ENCODE measurements at places on chromosomes 6 and 20. TPM values are rescaled to one million over a fixed set of nuclear protein-coding genes. Genes with fewer than 3 reads are reported as not detected.

The EPPIN gene
- total RNA-seq: not detected

GRCh38 chr6:3612341-3613041 lies 139.0 kb downstream of the PXDC1 start:
- DNase-seq: no peak

The PROKR2 gene
- total RNA-seq: not detected

The KIZ gene
- total RNA-seq: 3.6 TPM

The SLC12A5 gene
- total RNA-seq: 2.2 TPM

GRCh38 chr6:55913228-55914195 lies 38.1 kb upstream of the BMP5 start:
- DNase-seq: no peak

The MUCL3 gene
- not detected for total RNA-seq

DNA sequence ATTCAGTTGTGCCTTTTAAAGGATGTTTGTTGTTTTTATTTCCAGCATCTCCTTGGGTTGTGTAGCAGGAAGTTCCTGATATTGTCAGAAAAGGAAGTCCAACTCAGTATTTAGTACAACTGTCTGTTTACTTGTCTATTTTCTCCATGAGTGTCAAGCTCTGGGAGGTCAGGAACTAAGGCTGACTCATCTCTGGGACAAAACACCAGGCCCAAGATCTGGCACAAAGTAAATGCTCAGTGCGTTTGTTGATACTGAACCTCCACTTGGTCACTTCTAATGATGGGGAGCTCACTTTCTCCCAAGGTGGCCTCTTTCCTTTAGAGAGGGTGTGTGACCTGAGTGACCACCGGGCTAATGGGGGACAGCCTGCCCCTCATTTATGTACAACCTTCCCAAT lies 12.6 kb upstream of the PIGU start:
- no peak for DNase-seq

- DNase-seq: no peak
These were observed 369.4 kb upstream of the HS3ST5 start for GRCh38 chr6:114712129-114712662.

- DNase-seq: no peak
These were observed 206.8 kb downstream of the TINAG start for GRCh38 chr6:54515013-54515412.

GRCh38 chr6:17093686-17094085 lies 8.2 kb upstream of the STMND1 start:
- no peak for DNase-seq

- DNase-seq: no peak
These were observed 802 bp downstream of the HDAC2 start for GRCh38 chr6:113969888-113970804.

DNA sequence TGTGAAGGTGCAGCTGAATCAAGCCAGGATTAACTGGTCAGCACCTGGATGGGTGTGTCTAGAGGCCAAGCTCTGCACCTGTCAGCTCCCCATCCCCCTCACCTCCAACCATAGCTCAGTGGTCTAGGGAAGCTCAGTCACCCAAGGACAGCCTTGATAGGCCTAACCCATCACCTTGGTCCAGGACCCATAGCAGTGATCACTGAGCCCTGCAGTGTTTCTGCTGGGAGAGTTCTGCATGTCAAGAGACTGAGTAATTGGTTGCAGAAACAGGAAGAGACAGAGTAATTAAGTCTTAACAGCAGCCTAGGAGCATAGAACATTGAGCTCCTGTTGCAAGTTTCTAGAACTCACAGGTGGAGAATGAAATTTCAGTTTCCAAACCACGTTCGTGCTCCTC lies 18.7 kb upstream of the RALGAPB start:
- DNase-seq: no peak

DNA sequence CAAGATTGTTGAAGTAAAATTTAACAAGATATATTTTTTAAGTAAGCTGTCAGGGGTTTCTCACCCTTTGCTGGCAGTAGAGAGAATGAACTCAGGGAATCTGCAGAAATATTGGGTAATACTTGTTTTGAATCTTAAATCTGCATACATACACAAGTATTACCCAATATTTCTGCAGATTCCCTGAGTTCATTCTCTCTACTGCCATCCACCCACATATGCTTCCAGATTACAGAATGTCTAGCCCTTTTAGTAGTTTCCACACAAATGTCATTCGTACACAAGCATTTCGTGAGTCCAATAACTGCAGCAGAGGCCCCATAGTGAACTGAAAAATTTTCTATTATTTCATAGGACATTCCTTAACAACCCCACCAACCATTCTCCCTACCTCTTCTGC lies 69.6 kb upstream of the TNFRSF21 start:
- no peak for DNase-seq

The BPIFB1 gene
- total RNA-seq: not detected
